ENCODE measurements at places on chromosomes 5 and 9. TPM values are rescaled to one million over a fixed set of nuclear protein-coding genes. Genes with fewer than 3 reads are reported as not detected.

DNA sequence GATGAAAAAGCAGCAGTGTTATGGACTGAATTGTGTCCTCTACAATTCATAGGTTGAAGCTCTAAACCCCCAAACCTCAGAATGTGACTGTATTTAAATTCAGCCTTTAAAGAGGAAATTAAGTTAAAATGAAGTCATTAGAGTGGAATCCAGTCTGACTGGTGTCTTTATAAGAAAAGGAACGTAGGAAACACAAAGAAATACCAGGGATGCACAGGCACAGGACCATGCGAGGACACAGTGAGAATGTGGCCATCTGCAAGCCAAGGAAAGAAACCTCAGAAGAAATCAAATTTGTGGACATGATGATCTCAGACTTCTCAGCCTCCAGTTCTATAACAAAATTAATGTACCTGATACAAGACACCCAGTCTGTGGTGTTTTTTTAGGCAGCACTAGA is 971.2 kb upstream of the CDH9 start:
- no peak for DNase-seq

- DNase-seq = no peak
Measured at GRCh38 chr9:78005231-78006002, 26.2 kb downstream of the GNAQ start.

DNA sequence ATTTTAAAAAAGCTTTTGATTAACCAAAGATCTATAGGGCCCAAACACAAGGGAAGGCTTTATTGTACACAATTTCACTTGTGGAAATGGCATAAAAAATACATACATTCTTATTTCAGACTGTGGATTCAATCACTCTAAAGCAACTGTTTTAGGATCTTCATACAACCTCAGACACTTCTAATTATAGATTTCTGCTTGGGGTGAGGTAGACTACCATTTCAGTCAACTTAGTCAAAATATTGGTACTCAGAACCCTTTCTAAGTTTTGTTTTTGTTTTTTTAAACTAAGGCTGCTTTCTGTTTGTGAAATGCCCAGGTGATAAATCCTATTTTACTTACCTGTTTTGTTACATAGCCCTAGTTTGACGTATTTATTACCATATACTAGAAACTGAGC is 284.5 kb upstream of the RASA1 start:
- DNase-seq = no peak

GRCh38 chr9:126376311-126377175 is 49.9 kb downstream of the MVB12B start:
- no peak for DNase-seq

- DNase-seq = no peak
Measured at GRCh38 chr5:130708754-130709153, 456.3 kb downstream of the HINT1 start.

DNA sequence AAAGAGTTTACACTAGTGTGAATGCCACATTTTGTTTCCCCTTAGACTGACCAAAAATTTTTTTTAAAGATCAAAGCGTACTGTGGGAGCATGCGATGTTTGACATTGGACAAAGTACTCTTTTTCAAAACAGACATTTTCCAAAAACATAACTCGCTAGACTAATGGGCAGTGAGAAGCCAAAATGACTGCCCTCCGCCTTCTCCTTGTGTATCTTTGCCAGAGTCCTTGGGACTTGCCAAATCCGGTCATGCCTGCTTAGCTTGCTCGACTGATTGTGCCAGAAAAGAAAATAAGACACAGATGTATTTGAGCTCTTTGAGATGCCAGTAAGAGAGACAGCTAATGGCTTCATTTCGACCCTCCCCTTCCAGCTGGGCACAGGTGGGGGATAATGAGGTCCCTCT is 157.5 kb downstream of the MAPKAP1 start:
- DNase-seq = no peak

GRCh38 chr5:15304066-15304731 is 195.8 kb upstream of the FBXL7 start:
- no peak for DNase-seq

GRCh38 chr9:24144796-24145195 is 318.8 kb upstream of the ELAVL2 start:
- no peak for DNase-seq

DNA sequence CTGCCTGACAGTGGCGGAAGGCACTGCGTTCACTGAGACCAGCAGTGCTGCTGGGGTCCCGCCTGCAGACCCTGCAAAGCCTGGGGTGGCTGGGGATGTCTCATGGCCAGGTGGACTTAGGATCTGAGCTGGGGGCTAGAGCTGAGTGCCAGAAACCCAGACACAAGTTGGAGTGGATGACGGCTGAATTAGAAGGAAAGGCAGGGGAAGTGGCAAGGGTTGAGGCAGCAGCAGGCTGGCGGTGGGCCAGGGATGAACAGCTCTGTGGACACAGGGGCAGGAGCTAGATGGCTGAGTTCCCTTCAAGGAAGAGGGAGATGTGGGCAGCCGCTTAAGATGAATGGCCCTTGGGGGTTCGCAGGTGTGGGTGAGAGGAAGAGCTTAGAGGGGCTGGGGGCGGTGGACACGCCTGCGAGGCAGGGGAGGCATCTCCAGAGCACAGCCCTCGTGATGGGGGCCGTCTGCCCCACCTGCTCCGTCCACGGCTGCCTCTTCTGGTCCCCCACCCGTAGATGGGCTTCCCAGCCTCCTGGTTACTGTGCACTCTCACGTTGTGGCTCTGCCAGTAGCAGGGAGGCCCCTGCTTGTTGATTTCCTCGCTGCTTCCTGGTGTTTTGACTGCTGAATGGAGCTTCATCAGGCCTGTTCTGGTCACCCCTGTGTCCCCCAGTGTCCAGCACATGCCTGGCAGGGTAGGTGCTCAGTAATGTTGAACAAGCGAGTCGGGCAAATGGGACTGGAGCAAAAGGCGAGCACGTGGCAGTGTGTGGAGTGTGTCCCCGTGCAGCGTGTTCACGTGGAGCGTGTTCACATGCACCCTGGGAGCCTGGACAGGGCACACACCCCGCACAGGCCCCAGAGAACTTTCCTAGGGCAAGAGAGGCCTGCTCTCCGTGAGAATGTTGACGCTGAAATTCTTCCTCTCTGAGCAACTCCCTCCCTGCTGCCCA is 168.2 kb downstream of the CACNA1B start:
- DNase-seq = no peak

DNA sequence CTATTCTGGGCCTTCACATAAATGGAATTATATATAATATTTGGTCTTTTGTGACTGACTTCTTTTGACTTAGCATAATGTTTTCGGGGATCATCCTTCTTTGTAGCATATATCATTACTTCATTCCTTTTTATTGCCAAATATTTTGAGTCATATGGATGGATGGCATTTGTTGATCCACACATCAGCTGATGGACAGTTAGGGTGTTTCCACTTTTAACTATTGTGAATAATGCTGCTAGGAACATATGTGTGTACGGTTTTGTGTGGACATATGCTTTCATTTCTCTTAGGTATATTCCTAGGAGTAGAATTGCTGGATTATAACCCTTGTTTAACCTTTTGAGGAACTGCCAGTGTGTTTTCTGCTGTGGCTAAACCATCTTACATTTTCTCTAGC is 249.6 kb downstream of the FANCC start:
- DNase-seq = no peak

GRCh38 chr9:125812403-125812802 is 65.2 kb downstream of the PBX3 start:
- no peak for DNase-seq

DNA sequence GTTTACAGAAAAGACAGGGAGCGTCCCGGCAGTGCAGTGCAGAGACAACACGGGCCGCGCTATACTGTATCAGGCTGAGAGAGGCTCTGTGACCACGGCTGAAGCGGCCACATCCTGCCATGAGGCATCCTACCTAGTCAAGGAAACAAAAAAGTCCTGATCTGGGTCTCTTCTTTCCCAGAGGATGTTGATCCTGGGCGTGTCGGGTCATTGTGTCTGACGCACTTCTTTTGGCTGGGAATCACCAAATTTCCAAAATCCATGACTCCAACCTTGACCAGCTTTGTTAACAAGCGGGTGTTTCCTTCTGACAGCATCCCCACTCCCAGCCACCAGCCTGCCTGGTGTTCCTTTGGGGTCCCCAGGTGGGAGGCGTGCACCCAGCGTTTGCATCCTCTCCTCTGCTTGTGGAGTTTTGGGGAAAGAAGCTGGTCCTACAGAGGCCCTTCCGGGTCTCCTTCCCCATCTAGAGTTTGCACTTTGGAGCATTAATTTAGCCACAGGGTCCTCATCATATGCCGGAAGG is 91.4 kb upstream of the RAI14 start:
- DNase-seq = no peak

- DNase-seq = no peak
Measured at GRCh38 chr9:12915366-12915954, 140.6 kb downstream of the LURAP1L start.

DNA sequence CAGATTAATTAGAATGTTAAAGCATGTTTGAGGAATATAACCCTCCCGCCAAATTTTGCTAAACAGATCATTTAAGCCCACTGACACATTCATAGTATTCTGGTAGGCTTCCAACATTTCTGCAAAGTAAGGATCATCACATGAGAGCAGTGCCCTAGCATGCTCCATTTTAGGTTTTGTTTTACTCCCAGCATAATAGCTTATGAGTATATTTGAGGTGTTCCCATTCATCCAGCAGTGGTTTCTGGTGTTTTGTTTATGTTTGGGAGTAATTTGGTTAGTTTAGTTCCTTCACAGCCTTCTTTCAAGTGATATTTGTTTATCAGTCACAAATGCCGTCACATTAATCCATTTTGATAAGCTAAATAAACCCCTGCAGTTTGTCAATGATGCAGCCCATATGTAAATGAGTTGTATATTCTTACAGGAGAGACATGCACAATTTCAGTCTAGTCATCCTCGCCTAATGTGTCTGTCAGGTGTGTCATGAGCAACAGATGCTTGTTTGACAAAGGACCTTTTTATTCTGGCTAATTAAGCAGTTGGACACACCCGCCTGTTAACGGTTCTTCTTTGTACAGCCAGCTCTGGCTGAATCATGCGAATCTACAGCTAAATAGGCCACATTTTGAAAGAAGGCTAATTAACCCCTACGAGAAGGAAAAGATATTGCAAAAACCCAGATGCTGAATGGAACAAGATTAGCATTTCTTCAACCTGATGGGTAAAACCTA is 124.4 kb downstream of the RFX3 start:
- DNase-seq = peak; percentile 4

DNA sequence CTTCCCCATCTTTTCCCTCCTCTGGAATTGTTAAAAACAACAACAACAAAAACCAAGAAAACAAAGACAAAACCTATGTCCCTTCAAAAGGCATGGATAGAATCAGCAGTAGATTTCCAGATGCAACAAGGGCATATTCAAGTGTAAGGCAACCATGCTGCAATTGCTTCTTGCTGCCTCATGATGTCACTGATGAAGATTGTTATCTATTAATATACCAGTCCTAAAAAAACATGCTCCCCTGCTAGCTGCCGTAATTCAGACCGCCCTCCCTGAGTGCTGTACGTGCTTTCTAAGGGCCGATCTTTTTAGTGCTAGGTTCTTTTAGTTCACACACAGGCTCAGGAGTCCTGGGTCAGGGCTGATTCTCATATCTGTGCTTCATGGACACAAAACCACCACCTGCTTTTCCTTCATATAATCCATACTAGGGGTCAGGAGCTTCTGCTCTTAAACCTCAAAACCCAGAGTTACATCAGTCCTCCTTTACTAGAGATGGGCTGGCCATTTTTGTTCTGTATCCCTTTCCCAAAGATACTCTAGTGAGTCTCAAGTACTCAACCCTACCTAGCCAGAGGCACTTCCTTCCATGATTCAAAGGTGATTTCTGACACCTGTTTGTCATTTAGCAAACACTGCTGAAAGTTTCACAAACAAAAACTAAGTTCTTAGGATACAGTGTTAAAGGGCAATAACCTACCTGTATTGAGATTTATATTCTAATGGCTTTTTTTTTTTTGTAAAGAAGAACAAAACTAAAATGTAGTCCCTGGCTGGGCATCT is 82.1 kb downstream of the GIN1 start:
- DNase-seq = no peak

- DNase-seq = no peak
Measured at GRCh38 chr5:41967401-41967800, 42.3 kb downstream of the FBXO4 start.

DNA sequence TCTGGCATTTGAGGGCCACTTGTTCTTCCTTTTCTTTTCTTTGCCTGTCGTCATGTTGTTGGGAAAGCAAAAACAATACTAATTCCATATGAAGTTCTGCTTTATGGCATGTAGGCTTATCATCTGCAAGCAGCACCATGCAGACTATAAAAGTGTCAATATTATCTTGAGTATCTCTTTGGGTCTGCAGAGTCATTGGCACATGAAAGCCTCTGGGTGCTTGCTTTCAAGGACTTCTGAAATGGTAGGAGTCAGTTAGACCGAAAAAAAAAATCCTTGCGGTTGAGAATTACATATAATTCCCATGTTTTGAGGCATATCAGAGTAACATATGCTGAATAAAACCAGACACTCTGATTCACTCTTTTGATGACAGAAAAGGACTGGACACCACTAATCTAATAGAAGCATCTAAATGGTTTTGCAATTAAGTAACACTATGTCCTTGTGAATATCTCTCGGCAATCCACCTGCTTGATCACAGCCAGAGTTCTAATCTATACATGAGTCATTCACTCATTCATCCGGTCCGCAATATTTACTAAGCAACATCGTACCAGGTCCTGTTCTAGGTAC is 44.4 kb downstream of the GNAQ start:
- DNase-seq = peak; percentile 47

DNA sequence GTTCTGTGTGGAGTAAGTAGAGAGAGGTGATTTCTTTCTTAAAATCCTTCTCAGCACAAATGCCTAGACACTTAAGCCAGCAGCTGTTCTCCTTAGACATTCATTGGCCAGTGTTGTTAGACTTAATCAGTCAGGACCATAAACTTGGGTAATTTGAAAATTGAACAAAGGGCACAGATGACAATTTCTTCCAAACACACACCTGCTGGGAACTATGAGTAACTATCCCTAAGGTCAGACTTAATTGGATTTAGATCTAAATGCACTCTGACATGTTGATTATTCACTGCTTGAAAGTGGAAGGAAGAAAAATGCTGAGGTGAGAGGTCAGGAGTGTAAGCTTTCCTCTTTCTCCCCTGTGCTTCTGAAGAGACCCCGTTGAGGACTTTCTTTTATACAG is 1083.7 kb upstream of the DMAC1 start:
- DNase-seq = peak; percentile 95

- DNase-seq = no peak
Measured at GRCh38 chr5:150498501-150498900, 9.4 kb upstream of the NDST1 start.

DNA sequence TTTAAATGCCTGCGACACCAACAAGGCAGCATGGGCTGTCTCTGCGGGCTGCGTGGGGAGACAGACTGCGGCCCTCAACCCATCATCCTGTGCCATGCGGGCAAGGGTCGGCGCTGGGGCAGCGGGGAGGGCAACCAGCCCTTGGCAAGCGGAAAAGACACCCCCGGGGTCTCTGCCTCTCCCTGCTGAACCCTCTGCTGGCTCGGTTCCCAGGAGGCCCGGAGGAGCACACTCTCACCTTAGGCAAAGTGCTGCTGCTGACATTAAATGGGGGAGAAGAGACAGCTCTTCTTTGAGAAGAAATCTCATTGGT is 129.6 kb upstream of the PPP1R26 start:
- DNase-seq = no peak

SLC6A19 gene
- polyA plus RNA-seq = 56.3 TPM

CDH10 gene
- polyA plus RNA-seq = 0.32 TPM

GFPT2 gene
- 0.54 TPM for polyA plus RNA-seq

TIFAB gene
- polyA plus RNA-seq = not detected

TAF11L10 gene
- not detected for polyA plus RNA-seq

ZNF169 gene
- 2.9 TPM for polyA plus RNA-seq

ECM2 gene
- 1.9 TPM for polyA plus RNA-seq

IL9 gene
- not detected for polyA plus RNA-seq

OBP2B gene
- not detected for polyA plus RNA-seq

BARHL1 gene
- not detected for polyA plus RNA-seq

MCTP1 gene
- 6.1 TPM for polyA plus RNA-seq

NSG2 gene
- polyA plus RNA-seq = not detected

TMEM174 gene
- not detected for polyA plus RNA-seq

PIP5KL1 gene
- not detected for polyA plus RNA-seq

IFNB1 gene
- not detected for polyA plus RNA-seq
